ENCODE measurements at places on chromosomes 6 and 20.

DNA sequence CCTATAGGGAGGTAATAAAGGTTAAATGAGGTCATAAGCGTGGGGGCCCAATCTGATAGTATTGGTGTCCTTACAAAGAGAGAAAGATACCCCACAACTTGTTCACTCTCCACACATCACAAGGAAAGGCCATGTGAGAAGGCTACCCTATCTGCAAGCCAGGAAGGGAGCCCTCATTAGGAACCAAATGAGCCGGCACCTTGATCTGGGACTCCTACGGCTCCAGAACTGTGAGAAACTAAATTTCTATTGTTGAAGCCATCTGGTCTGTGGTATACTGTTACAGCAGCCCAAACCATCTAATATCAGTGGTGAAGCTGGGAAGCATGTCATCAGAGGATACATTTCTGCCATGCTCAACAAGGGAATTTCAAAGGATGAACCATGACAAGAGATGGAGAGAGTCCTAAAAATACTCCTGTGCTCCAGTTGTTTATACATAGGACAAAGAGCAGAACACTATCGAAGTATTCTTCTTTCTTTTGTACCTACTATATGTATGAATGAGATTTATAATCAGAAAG, 10.4 kb downstream of the COX7A2 start:
- no peak for DNase-seq

DNA sequence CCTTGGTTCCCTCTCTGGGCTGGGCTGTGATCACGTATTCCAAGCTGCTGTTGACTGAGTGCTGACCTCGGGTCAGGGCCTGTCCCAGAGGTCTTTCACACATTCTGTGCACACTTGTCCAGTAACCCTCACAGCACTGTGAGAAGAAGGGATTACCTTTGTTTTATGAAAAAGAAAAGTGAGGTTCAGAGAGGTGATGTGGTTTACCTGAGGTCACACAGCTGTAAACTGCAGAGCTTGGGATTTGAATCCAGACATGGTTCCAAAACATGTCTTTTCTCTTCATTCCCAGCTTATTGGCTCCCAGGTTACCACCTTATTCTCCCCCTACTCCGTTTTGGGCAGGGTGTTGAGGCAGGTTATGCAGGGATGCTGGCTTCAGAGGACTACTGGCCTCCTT, 28.4 kb upstream of the CDH22 start:
- no peak for DNase-seq

DNA sequence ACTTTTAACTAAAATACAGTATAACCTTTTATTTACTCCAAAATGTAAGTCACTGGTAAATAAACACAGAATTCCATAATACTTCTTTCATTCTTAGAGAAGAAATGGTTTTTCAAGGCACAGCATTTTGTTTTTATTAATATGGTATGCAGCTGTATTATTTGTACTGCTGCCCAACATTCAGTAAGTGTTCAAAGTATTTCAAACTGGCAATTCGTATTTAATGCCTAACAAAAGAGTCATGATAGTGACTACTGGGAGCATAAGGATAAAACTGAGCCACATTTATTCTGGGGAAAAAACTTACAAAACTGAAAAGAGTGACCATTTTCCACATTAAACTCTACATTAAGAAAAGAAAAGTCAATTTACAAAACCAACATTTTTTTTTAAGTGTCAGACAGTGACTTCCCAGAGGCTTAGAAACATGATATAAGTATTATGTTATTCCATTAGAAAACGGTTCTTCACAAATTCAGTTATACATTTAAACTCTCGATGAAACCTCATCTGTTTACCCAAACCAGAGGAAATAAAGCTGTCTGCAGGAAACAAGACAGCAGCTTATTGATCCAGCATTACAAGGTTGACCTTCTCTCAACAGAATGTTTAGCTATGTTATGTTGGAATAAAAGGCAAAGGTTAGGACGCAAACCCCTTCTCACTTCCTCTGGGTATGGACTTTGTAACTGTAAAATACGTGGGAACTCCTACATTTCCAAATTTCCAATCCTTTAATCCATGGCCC, 24.3 kb downstream of the EPB41L2 start:
- peak; percentile 83 for DNase-seq

- no peak for DNase-seq
Observed at GRCh38 chr20:13220904-13221297, at the start of gene ISM1. ISM1 (plus strand) TSS chr20:13221274; CDS start chr20:13221777, 503 bp downstream.

- DNase-seq: no peak
Observed at GRCh38 chr6:154513601-154514320, 3.3 kb upstream of the CNKSR3 start.

DNA sequence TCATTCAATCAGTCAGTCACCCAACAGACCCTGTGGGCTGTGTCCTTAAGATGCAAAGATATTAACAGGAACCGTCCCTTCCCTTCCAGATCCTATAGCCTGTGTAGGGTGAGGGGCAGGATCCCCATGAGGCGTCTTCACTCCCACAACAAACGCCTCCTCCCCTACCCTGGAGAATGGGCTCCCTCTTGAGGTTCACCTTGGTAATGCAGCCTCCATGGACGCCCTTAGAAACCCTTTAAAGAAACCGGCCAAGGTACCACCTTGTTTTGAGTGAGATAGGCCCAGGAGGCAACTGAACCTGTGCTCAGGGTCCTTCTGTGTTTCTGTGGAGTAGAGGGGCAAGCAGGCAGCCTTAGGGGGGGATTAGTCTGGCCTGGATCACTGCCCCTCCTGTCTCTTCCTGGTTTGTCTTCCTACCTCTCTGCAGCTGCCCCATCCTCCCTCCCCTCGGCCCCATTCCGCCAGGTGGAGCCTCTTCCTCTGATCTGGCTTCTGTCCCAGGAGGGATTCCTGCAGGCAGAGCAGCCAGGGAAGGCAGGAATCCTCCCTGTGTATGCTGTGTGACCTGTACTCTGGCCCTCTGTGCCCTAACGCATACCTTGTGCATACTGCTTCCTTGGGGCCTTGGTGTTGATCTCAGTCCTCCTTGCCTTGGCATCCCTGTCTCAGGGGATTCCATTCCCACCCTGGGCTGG, 6.6 kb upstream of the GUCA1A start:
- DNase-seq: peak; percentile 73

DNA sequence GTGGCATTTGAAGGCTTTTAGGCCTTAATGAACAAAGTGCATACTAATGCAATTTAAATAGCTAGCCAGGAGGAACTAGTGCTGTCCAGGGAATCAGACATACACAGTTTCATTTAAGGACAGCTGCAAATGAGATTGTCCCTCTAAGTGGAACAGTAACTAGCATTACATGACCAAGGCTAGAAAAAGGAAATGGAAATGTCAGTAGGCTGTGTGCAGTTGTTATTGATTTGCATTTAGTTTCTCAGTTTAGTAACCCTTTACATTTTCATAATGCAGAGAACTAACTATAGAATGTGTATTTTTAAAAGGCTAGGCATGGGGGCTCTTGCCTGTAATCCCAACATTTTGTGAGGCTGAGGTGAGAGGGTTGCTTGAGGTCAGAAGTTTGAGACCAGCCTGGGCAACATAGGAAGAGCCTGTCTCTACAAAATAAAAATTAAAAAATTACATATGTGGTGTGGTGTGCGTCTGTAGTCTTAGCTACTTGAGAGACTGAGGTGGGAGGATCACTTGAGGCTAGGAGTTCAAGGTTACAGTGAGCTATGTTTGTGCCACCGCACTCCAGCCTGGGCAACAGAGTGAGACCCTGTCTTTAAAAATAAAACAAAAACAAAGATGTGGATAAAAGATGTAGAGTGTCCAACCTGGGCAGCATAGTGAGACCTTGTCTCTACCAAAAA, 468.0 kb downstream of the UTRN start:
- DNase-seq: no peak

DNA sequence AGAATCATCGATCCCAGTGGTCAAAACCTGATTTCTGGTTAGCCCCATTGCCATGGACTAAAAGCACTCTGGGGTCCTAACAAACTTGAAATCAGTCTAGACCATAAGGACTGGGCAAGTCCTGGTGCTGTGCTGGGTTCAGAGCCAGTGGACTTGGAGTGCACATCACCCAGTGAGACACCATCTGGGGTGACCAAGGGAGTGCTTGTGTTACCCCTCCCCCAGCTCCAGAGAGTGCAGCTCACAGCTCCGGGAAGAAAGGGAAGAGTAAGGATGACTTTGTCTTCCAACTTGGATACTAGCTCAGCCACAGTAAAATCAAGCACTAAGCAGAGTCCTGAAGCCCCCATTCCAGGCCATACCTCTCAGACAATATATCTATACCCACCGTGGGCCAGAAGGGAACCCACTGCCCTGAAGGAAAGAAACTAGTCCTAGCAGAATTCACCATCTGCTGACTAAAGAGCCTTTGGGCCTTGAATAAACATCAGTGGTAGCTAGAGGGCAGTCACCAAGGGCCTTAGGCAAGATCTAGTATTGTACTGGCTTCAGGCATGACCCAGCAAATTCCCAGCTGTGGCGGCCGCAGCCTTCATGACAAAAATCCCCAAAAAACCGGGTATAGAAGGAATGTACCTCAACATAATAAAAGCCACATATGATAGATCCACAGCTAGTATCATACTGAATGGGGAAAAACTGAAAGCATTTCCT, 153.5 kb upstream of the OGFRL1 start:
- DNase-seq: no peak

- no peak for DNase-seq
Observed at GRCh38 chr6:39053016-39053624, 4.5 kb downstream of the GLP1R start.

DNA sequence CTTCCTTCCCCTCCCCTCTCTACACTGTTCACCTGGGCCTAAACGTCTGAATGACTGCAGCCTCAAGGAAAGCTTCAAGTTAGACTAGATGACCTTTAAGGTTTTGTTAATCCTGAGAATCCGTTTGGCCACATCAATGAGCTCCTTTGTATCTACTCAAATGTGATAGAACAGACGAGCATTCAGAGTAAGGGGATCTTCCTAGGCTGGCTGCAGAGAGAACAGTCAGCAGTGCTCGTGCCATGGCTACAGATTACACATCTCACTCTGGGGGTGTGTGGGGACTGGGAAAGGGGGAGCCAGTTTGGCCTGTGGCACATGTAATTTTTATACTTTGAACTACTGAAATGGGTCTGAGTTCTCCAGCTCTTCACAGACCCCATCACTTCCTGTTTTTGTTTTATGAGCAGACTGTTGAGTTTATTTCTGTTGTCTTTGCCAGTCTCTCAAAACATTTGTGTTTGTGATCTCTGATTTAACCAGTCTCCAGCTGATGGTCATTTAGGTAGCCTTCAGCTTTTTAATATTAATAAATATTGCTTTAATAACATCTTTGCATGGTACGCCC, 50.9 kb downstream of the KCNS1 start:
- DNase-seq: no peak

- DNase-seq: no peak
Observed at GRCh38 chr6:34445313-34445860, 19.5 kb upstream of the RPS10 start.

DNA sequence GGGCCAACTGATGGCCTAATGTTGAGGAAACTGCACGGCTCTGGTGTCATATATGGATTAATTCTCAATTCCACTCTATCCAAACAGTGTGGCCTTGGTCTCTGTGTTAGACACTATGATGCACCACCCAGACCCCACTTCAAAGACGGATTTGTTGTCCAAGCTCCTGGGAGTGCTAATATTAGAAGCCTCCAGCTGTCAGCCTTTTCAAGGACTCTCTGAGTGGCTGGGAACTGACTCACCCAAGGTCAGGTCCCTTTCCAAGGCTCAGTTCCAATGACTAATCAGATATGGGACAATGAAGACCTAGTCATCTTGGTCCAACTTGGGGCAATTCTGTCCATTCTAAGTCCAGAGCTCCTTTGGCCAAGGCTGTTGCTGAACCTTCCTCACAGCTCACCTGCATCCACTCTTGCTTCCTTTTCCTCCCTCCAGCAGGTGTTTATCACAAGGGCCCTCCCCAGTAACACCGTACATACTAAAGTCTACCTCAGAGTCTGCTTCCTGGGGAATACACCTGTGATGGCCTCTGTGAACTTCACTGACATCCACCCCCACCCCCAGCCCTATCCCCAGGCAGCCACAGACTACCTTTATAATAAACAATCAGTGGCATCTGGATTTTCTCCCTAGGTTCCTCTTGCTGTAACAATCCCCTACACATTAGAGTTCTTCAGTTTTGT, 7.2 kb upstream of the IL20RA start:
- peak; percentile 45 for DNase-seq

DNA sequence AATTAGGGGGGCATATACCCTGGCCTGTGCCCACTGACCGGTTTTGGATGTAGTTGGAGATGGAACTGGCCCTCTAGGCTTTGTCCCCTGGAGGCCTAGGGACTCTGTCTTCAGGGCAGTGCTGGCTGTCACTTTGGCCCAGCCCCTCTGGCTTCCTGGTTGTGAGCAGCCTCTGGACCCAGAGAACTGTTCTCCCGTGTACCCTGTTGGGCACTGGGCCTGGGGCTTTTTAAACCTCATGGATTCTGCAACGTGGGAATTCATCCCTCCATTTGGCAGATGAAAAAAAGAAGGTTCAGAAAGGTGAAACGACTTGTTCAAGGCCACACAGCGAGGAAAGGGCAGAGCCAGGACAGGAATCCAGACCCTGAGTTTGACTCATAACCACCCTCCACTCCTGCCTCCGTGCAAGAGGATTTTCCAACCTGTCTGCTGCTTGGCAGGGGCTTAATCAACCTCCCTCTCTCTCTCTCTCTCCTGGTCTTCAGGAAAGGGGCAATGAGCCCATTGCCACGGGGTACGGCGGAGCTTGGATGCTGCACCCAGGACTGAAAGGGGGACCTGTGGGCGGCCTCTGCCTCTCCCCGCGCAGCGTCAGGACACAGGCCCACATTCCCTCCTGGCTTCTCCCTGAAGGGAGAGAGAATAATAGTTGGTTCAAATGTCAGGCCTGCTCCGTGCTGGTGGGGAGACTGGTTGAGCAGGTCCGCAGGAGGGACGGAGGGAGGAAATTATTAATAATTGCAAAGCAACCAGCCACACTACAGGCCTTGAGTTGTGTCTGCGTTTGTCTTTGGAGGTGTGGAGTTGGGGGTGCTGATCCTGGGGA, 56.0 kb downstream of the CEBPB start:
- no peak for DNase-seq

DNA sequence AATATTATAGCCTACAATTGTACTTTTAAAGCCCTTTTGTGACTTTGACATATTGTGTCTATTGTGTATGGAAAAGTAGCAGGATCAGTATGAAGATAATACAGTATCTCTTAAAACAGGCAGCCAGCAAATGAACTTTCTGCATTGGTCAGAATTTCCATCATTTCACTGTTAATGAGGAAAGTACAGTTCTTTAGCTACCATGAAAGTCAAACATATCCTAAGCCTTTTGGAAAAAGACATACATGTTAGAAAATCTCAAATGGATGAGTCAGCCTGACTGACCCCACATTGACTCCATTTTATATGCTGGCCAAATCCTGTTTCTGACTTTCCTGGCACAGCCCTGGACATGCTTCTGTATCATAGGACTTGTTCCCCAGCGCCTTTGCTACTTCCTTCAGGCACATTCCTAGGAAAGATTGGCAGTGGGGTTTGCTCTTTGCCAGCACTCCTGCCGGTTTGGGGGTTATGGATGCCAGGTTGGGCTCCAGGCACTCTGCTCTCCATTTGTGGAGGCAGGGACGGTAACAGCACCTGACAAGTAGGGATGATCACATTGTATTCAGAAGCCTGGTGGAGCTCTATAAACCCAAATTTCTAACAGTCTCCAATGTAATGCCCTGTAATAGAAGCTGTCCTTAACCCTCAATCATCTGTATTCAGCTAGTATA, 43.7 kb downstream of the TOP1 start:
- peak; percentile 84 for DNase-seq

All from fibroblast of skin of back (primary cell).